ENCODE measurements at places on chromosomes 2 and 18.

DNA sequence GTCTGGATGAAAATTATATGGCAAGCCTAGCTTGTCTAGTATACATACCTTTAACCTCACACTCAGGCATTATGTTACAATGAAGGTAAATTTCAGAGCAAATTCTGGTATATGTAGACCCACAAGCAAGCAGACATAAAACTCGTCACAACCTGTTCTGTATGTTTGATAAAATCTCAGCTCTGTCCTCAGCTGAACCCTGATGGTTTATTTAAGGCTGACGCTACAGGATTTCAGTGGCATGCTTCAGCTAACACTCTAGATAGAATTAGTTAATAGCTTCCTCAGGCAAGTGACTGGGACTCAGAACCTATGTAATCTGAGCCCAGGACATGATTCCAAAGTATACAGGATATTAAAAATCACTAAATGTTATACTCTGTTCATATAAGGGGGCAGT is 68.2 kb upstream of the MC2R start:
- no peak for DNase-seq

DNA sequence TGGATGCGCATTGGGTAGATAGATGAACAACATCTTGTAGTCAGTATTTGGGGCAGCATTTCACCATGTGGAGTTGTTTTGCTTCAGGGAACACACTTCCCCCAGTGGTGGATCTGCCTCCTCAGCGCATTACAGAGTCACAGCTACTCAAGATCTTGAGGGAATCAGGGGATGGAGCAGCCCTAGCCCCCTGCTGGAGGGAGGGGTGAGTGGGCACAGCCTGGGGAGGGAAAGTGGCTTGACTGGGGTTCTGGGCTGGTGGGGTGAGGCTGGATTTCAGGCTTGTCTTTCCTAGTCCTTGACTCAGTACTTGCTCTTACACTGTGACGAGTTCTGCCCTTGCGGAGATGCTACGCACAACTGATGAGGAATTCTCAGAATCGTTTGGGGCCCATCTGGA is 271.0 kb upstream of the HS6ST1 start:
- no peak for DNase-seq

DNA sequence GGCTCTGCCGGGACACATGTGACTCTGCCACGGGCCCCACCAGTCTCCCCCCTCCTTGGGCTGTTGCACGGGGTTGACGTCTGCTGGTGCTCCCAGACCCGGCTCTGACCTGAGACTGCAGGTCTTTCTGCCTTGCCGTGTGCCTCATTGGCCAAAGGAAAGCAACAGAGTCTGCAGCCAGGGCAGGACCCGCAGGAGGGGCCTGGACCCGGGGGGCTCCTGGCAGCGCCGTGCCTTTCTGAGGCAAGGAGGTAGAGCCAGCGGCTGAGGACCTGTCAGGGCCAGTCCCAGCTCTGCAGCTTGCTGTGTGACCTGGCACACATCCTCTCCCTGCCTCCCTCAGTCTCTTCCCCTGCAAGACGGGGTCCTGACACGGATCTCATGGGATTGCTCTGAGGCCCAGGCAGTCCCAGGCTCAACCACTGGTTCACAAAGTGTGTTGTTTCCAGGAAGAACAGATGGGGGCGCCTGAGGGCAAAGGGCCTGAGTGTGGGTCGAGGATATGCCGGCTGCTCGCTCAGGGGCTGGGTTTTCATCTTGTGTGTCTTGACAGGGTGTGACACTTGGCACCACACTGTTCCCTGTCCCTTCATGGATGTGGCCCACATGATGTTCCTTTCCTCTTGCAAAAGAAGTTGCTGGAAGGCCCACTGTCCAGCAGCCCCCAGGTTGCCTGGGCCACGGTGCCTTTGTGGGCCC is 9.0 kb downstream of the CAPN10 start:
- DNase-seq: no peak

DNA sequence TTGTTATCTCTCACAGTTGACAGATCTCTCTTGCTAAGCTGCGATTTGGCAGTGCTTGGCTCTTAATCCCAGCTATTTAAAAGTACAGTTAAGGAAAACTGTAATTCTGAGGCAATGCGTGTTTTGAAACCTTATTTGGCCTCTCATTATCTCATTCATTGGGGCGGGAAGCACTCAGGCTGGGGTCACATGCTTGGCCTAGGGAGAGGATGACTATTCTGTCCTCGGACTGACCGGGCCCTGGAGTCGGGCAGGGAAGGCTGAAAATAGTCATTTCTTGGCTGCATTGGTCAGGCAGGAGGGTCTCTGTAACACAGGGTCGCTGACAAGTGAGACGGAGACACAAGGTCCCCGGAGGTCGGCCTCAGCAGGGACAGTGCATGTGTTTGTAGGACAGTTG is 20.2 kb upstream of the EMILIN2 start:
- no peak for DNase-seq

GRCh38 chr18:46402396-46402795 is 254.6 kb downstream of the LOXHD1 start:
- no peak for DNase-seq

GRCh38 chr2:47056868-47057686 is 98.0 kb downstream of the STPG4 start:
- no peak for DNase-seq

GRCh38 chr18:54254265-54254758 is 15.0 kb upstream of the POLI start:
- no peak for DNase-seq

- DNase-seq: no peak
These were observed 40.5 kb downstream of the PTPRM start for GRCh38 chr18:7607540-7608173.

DNA sequence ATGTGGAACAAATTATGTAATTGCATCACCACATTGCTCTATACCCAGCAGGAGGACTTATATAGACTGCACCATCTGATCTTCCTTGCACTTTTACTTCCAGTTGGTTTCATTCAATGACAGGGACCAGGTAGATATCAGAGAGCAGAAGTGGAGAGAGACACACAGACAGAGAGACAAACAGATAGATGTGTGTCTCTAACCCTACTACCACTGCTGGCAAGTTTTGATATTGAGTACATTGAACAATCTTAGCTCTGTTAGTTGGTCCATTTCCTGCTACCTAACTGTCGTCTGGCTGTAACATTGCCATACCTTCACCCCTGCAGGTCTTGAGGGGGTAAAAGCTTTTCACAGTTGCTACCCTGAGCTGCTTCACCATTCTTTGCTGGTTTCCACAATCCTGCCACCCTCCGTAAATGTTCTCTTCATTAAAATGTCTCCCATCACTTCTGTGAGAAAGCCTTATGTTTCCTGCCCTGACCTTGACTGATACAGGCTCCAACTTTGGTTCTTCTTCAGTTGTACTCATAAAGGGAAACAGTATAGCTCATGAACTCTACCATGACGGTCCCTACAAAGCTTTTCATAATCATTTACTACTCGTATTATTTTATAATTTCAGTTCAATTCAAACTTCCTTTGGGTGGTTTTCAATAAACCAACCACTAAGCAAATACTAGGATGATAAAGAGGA is 62.3 kb upstream of the ITGA4 start:
- no peak for DNase-seq

- DNase-seq: no peak
These were observed 18.0 kb downstream of the NMUR1 start for GRCh38 chr2:231512222-231512621.

GRCh38 chr18:74665346-74665745 is 67.7 kb downstream of the ZNF407 start:
- DNase-seq: no peak

- DNase-seq: no peak
These were observed 23.0 kb downstream of the PTPN18 start for GRCh38 chr2:130378898-130379214.

- DNase-seq: no peak
These were observed 5.6 kb upstream of the EML4 start for GRCh38 chr2:42163444-42164045.

GRCh38 chr2:8116661-8117060 is 565.2 kb upstream of the ID2 start:
- DNase-seq: no peak

- DNase-seq: no peak
These were observed 79.9 kb downstream of the ANKRD12 start for GRCh38 chr18:9216459-9216858.

DNA sequence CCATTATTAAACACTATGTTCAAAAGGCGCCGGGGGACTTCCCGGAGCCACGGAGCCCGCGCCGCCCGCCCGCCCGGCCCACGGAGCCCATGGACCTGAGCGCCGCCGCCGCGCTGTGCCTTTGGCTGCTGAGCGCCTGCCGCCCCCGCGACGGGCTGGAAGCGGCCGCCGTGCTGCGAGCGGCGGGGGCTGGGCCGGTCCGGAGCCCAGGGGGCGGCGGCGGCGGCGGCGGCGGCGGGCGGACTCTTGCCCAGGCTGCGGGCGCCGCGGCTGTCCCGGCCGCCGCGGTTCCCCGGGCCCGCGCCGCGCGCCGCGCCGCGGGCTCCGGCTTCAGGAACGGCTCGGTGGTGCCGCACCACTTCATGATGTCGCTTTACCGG is 197 bp downstream of the GDF7 start:
- DNase-seq: no peak

DNA sequence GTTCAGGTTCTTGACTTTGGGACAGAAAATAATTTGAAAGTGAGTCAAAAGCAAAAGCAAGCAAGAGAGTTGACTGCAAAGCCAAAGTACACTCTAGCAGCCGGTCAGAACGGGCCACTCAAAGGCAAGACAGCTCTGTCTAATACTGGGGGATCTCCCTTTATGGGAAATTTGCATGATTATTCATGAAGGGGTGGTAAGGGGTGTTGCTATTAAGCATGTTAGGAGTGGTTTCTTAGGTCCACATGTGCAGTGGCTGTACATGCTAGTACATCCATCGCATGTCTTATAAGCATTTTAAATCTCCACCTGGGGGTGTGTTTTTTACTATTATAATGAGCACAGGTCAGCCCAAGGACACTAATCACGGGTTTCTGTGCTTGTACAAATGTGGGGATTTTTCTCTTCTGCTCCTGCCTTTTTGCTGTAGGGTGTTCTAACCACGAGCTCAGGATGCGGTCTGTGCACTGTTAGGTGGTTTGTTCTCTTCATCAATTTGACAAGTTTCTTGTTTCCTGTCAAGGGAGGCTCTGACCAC is 60.2 kb upstream of the SPP2 start:
- DNase-seq: no peak

- no peak for DNase-seq
These were observed 17.4 kb upstream of the ANKRD53 start for GRCh38 chr2:70960833-70961647.

- DNase-seq: no peak
These were observed 454.5 kb downstream of the XIRP2 start for GRCh38 chr2:167342769-167343168.

DNA sequence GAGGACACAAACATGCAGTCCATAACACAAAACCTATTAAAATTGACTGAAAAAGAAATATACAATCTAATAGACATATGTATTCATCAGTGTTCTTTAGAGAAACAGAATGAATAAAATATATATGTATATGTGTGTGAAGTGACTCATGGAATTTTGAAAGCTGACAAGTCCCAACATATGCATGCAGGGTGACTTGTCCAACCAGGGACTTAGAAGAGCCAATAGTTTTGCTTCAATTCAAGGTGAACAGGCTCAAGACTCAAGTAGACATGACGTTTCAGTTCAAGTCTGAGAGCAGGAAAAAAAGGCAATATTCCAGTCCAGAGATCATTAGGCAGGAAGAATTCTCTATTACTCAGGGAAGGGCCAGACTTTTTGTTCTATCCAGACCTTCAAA is 271.2 kb upstream of the SETBP1 start:
- DNase-seq: no peak

DNA sequence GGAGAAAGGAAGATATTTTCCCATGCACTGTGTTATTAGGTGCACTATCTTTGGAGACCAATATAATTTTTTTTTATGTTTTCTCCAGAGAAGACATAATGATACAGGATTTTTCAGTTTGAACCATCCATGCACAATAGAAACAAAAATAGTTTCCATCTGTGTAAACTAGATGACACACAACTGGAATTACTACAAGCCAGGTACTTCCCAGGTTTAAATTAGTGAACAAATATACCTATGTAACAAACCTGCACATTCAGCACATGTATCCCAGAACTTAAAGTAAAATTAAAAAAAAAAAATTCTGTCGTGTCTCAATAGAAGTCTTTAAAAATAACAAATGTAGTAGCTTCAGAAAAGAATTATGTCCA is 1616.8 kb upstream of the ACVR2A start:
- DNase-seq: no peak

GRCh38 chr18:33201509-33201926 is 239.0 kb downstream of the CCDC178 start:
- DNase-seq: no peak

DNA sequence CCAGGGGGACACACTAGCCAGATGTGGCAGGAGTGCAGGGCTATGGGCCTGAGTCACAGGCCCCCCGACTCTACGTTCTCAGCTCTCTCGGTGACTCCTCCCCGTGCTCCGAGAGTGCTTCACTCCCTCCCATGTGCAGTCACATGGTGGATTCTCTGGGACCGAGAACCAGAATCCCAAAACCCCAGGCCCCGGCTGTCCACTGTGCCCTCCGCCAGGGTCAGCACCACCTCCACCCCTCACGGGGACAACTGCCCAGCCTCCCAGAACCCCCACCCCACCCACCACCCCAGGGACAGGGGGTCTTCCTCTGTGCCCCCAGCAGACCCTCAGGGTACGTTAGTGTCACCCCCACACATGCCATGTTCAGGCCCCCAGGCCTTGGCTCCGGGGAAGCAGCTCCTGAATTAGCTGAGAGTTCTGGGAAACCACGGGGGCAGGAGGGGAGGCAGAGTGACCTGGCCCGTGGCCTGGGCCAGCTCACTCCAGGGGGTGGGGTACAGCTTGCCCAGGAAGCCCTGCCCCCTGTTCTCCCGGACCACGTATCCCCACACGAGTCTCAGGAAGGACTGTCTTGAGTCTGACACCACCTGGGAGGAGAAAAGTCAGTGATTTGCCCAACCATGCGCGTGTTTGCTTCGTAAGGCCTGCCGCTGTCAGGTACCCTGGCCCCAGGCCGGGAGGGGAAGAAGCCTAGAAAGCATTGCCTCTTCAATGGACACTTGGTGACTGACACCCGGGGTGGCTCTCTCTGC is 4.4 kb downstream of the RAMP1 start:
- DNase-seq: no peak

DNA sequence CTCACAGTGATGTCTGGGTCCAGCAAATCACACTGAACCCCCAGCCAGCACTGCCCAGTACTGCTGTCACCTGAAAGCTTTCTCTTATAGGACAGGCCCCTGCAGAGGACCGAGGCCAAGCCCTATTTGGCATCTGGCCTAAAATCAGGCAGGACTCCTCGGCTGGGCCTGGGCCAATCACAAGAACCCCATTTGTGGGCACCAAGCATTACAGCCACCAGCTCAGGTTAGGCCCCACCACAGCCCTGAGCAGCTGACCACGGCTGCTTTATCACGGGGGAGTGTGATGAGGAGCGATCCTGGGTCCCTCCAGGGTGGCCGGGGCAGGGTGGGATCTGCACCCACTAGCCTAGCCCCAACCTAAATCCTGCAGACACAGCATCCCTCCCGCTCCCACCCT is 8.2 kb downstream of the BIN1 start:
- DNase-seq: no peak
